ENCODE measurements at places on chromosomes 5 and 9.

DNA sequence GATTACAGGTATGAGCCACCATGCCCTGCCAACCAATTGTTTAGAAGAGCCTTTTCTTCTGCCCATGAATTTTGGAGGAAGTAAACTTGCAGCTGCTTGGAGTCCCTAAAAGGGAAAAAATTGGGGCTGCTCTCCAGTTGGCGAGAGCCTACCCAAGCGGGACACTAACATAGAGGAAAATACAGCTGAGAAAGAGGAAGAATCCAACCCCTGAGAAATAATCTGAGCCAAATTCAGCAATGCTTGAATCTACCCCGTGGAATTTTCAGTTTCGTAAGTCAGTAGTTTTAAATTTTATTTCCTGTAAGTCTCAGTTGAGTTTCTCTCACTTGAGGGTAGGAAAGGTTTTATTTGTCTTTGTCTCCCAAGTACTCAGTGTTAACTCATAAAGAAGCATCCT is 30.4 kb upstream of the UBTD2 start:
- DNase-seq: no peak

- no peak for DNase-seq
These were observed 569.7 kb downstream of the ZNF608 start for GRCh38 chr5:124176692-124177091.

DNA sequence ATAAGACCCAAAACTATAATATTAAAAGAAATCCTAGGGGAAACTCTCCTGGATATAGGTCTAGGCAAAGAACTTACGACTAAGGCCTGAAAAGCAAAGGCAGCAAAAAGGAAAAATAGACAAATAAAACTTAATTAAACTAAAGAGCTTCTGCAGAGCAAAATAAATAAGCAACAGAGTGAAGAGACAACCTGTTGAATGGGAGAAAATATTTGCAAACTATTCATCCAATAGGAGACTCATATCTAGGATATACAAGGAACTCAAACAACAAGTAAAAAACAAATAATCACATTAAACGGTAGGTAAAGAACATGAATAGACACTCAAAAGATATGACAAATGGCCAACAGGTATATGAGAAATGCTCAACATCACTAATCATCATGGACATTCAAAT is 318.6 kb downstream of the CSNK1G3 start:
- DNase-seq: no peak

GRCh38 chr5:176396330-176396729 is 7.8 kb downstream of the HIGD2A start:
- no peak for DNase-seq

- no peak for DNase-seq
These were observed 503 bp upstream of the GDNF start for GRCh38 chr5:37840053-37841034.

DNA sequence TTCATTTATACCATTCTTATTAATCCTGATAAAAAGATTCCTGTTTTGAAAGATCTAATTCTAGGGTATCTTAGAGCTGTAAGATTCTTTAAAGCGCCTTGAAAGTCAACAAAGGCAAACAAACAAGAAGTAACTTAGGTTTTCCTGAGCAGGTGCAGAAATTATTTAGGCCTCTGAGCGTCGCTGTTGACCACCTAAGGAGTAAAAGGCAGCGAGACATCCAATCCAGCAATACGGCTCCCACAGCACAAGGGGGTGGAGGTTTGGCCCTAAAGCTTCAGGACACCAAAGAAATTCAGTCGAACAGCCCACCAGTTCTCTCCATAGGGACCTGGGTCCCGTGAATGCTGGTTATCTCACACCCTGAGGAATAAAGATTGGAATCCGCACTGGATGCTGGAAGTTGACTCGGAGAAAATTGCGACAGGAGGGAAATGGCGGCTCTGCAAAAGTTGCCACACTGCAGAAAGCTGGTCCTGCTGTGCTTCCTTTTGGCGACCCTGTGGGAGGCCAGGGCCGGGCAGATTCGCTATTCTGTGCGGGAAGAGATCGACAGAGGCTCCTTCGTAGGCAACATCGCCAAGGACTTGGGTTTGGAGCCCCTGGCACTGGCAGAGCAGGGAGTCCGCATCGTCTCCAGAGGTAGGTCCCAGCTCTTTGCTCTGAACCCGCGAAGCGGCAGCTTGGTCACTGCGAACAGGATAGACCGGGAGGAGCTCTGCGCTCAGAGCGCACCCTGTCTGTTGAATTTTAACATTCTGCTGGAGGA is at the start of gene PCDHGA2:
Gene PCDHGA2 (plus strand): TSS at position 223 of the 769 bp plus-strand sequence.
- DNase-seq: no peak

DNA sequence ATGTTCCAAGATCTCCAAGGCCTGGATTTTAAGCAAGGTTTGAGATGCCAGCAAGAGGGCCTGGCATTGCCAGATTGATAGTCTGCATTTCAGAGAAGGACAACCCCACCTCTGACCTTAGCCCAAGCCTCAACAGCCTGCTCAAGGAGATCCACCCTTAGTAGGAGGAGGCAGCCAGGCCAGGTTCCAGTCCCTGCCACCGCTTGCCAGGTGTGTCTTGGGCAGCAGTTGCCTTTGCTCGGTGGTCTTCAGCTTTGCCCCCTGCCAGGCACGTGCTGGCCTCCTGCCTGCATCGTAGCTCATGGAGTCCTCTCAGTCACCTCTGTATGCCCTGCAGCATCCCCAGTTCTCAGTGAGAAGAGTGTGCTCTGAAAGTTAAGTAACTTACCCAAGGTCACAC is 134.2 kb downstream of the KCNIP1 start:
- no peak for DNase-seq
